ENCODE measurements at places on chromosomes 7 and 10.

GRCh38 chr10:55091691-55092328 is 290.8 kb upstream of the PCDH15 start:
- DNase-seq, result no peak

DNA sequence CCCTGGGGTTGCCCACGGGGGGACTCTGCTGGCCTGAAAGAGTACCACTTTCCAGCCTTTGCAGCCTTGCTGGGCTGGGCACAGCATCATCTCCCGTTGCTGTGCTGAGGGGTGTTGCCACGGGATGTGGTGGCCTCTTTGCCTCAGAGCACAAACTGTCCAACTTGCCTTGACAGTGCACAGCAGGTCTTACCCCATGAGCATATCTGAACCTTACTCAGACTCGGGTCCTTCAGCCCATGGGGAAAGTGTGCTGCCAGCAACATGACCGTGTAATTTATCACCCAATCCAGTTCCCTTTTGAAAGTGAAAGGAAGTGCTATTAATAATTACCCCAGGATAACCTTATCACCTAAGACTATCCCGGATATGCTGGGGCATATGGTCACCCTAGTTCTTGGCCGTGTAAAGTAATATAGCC is 46.8 kb downstream of the TBXAS1 start:
- no peak for DNase-seq

GRCh38 chr7:2440608-2441245 is 35.5 kb downstream of the GRIFIN start:
- no peak for DNase-seq

- no peak for DNase-seq
These were observed 186.1 kb downstream of the MLLT10 start for GRCh38 chr10:21720090-21720489.

- DNase-seq, result no peak
These were observed 13.3 kb downstream of the IGFBP1 start for GRCh38 chr7:45901566-45901965.

DNA sequence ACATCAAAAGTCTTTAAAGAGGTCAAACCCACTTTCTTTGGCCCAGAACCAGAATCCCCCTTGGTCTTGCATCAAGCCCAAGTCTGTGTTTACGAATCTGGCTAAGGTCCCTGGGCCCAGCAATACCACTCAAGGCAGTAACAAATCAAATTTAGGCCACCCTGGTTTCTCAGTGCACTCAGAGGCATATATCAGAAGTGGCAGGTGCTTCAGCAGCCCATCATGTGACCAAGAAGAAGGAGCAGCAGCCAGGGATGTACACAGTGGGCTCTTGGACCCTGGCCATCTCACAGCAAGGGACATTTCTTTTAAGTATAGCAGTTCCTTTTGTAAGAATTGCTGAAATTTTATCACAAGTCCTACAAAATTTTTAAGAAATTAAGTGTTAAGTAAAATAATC is 7.3 kb upstream of the SLC25A13 start:
- DNase-seq, result no peak
